ENCODE measurements at places on chromosomes 5 and 9.

DNA sequence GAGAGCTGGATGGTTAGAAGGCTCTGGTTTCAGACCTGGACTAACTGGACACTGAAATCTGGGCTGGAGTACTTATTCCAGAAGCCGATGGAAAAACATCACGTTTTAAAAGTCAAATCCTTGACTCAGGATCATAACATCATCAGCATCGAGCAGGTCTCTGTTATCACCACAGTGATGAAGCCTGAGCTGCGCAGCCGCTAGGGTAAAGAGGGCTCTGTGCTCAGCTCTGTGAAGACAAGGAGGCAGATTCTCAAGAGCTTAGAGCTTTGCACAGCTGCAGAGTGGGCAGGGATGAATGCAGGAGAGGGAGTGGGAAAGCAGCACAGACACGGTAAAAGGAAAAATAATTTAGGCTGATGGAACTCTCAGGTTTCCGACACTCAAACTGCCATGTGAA lies 208.8 kb upstream of the TAS2R1 start:
- no peak for DNase-seq

- DNase-seq: no peak
Observed at GRCh38 chr9:136432591-136432990, 7.1 kb downstream of the INPP5E start.

GRCh38 chr5:79544131-79544530 lies 30.2 kb upstream of the HOMER1 start:
- DNase-seq: no peak

DNA sequence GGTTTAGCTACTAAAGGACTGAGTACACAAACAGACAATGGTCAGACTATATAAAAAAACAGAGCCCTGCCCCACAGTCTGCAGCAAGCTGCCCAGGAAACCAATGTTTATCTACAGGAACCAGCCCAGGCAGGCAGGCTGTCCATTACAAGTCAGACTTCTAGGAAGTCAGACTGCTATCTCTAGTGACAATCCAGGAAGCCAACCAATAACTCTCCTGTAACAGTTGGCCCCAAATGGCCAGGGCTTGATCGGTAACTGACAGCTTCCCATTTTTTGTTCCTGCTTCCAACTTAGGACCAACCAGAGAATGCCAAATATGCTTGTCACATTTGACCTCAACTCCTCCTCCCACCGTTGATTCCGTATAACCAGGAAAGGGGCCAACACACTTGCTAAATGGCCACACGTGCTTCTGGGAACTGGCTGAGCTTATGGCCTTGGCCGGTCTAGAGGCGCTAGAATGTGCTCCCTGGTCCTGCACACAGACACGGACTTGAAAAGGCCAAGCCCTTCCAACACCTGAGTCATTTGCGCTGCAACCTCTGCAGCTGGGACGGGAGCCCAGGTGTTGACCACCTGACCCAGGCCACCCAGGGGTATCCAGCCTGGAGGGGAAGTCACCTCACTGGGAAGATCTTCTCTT lies 79.6 kb upstream of the CDK20 start:
- no peak for DNase-seq

DNA sequence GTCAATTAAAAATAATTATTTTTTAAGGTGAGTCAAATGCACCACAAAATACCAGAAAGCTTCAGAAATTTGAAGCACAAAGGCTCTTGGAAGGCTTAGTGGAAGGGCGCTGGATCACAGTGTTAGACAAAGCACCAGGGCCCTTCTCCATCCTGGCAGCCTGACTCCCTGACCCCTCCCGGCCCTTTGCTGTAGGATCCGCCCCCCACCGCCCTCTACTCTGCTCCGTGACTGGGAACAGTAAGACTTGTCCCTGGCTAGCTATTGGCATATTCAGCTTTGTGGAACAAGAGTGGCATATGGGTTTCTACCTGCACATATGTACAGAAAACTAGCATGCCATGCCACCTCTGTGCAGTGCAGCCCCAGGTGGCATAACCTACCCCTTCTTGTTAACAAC lies 222.1 kb downstream of the SYK start:
- no peak for DNase-seq

GRCh38 chr5:143955141-143955540 lies 143.2 kb downstream of the HMHB1 start:
- no peak for DNase-seq

DNA sequence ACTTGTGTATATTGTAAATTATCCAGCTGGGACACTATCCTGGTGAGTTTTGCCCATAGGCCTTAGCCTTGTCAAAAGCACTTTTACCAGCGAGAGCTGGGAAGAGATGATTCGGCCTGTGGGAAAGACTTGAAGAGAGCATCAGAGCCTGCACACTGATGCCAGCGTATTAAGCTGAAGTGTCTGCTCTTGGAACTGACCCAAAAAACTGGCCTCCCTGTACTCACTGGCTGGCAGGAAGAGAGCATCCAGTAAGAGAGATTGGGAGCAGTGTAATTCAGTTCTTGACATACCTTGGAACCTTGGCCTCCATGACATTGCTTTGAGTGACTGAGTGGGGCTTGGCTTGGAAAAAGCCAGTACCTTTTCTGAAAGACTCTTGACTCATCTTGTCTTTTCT lies 73.7 kb downstream of the ZNF462 start:
- no peak for DNase-seq

DNA sequence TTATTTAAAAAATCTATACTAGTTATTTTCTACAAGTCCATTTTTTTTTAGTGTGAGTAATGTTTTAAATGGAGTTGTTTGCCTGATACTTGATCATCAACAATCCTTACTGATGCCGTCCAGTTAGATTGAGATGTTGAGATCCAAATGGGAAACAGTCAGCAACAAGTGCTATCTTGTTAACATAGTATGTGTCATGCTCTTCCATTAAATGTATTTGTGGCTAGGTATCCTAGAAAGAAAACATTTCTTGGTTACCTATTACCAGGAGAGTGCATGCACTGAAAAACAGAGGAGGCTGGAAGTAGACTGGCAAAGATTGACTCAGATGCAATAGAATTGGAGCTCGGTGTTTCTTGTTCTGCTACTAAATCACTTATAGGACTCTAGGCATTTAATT lies 123.4 kb upstream of the MAN2A1 start:
- no peak for DNase-seq

DNA sequence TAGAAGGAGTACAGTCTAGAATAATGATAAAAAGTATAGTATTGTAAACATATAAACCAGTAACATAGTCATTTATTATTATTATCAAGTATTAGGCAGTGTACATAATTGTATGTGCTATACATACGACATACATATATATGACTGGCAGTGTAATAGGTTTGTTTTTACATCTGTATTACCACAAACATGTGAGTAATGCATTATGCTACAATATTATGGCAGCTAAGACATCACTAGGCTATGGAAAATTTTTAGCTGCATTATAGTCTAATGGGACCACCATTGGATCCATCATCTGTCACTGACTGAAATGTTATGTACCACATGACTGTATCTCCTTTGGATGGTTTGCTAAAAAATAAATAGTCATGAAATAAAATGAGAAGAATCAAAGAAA lies 530.0 kb downstream of the PRR16 start:
- no peak for DNase-seq

DNA sequence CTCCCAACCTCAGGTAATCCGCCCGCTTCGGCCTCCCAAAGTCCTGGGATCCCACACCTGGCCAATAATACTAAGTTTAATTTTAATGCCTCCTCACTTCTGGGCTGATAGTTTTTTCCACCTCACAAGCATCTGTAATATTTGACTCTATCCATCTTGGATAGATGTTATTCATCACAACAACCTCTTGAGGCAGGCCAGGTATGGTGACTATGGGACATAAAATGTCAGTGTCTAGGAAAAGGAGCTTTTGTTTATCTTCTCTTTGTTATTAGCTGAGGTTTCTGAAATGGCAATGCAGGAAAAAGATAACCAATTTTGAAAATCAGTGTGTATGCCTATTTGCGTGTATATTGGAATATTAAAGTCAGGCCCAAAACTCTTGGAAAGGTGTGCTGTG lies 1.2 kb upstream of the CCDC69 start:
- DNase-seq: no peak

DNA sequence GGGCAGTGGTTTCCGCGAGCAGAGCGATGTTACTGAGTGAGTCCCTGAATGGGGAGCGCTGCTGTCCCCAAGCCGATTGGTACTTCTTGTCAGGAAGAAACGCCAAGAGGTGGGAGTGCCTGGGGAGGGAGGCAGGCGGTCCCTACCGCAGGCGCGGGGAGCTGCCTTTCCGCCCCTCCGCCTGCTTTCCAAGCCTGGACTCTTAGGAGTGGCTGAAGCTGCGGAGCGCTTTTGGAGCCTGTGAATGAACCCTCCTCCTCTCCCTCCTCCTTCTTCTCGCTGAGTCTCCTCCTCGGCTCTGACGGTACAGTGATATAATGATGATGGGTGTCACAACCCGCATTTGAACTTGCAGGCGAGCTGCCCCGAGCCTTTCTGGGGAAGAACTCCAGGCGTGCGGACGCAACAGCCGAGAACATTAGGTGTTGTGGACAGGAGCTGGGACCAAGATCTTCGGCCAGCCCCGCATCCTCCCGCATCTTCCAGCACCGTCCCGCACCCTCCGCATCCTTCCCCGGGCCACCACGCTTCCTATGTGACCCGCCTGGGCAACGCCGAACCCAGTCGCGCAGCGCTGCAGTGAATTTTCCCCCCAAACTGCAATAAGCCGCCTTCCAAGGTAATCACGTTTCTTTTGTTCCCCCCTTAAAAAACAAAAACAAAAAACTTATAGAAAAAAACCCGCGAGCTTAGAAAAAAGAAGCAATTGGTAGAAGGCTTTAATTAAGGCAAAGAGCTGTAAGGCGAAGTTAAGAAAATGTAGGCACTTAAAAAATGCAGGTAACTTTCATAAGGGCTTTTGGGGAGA lies at the start of gene VCAN:
VCAN (plus strand) TSS at position 340 of the 808 bp plus-strand sequence. CDS start 11,775 bp downstream, outside the sequence.
- DNase-seq: no peak

DNA sequence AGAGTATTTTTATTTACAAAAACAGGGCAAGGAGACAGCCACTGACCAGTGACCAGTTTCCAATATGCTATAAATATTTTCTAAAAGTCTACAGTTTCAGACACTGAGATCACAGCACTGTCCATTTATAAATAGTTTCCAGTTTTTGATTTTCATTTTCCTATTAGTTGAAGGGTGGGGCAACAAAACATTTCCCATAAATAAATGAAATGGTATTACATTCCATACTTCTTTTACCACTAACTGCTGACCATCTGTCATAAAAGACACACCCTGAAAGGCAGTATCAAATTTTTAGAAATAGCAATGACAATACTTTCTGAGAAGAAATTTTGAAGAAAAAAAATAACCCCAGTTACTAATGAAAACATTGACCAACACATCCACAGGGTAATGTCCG lies 126.7 kb downstream of the ARSB start:
- DNase-seq: no peak

GRCh38 chr9:130182381-130182909 lies 10.2 kb downstream of the NCS1 start:
- DNase-seq: no peak

DNA sequence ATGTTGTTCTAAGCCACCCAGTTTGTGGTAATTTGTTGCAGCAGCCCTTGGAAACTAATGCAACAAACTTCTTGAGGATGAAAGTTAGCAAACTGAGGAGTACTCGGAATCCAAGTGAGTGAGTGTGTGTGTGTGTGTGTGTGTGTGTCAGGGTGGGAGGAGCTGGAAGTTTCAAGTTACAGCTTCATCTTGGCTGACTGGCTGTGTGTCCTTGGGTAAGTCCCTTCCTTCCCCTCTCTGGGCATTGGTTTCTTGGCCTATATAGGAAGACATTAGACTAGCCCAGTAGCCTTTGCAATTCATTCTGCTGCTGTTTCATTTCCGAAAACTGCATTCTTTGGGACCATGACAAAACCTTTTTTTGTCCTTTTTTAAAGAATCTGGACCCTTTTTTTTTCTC lies 157.2 kb downstream of the MELK start:
- DNase-seq: no peak

DNA sequence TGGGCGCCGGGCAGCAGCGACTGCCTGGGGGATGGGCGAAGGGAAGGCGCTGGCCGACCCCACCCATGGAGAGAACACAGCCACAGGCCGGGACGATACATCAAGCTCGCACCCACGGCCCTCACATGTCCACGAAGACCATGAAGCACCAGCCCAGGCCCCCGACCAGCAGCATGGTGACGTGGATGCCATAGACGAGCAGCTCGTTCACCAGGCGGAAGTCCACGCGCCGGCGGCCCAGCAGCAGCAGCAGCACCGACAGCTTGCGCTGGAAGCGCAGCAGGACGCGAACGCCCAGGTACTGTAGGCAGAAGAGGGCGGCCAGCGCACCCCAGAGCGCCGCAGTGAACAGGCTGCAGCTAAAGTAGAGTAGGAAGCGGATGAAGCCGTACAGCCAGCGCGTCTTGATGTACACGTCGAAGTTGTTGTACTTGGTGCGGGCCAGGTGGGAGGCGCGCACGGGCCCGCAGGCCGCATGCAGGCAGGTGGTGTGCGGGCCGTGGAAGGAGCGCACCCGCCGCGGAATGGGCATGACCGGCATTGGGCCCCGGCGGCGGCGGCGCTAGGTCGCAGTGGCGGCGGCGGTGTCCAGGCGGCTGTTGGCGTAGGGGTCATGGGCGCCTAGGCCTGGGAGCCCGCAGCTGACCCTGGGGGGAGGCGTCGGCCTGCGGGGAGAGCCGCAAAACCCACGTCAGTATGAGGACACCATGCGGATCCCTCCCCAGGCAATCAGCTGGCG lies 2.1 kb downstream of the TMEM250 start:
- no peak for DNase-seq

DNA sequence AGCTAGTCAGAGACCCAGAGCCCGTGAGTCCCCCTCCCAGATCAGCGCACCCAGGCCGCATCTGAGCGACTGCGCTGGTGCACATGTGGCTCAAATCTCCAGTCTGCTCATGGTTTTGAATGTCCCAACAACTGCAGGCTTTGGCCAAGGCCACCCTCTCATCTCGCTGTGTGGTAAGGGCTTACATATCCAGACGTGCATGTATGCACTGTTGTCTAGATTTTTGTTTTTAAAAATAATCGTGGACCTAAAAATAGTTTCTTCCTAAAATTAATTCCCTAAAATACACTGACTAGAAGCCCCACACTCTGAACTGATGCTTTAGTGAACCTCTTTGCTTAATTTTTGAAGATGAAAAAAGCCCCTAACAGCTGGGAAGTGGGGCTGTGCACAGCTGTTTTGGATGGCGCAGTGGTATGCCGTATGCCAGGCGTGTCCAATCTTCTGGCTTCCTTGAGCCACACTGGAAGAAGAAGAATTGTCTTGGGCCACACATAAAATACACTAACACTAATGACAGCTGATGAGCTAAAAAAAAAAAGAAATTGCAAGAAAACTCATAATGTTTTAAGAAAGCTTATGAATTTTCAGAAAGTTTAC lies 143.0 kb upstream of the LHFPL2 start:
- DNase-seq: no peak

- no peak for DNase-seq
Observed at GRCh38 chr9:79224672-79225433, 346.9 kb upstream of the TLE4 start.

- no peak for DNase-seq
Observed at GRCh38 chr5:66475731-66476130, 120.5 kb upstream of the MAST4 start.

DNA sequence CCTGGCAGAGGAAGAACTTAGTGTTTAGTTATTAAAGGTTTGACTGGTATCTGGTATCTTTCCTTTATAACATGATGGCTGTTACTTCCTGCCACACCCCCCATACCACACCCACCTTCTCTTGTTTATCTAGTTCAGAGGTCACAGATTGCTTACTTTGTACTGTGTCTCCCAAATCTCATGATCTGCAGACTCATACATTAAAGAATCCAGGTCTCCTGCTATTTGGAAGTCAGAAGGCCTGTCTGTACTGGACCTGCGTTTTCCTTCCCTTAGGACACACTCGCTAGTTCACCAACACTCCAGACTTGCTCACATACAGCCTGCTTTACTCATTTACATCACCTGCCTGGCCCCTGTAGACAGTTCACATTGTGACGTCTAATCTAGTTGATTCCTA lies 39.3 kb downstream of the NUDT12 start:
- no peak for DNase-seq
